Fibroblast of the conjunctiva (primary cell): ENCODE measurements at places on chromosomes 16 and 17.

GRCh38 chr17:2933606-2934005 is 129.8 kb downstream of the OR1D5 start:
- no peak for DNase-seq

GRCh38 chr17:71023249-71024030 is 854.1 kb downstream of the KCNJ2 start:
- no peak for DNase-seq

DNA sequence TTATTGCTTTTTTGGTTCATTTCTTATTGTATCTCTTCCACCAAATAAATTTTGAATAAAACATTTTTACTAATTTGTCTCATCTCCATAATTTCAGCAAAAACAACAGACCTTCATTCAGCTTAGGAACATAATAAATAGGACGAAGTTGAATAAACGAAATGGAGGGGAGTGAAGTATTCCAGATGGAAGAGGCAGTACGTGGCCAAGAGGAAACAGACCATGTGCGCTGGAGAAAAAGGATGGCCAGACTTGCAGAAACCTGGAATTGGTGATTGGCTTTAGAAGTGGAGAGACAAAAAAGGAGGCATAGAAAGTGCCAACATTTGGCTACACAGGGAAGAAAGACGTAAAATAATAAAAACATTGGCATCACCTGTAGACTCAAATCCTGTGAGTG is 113.5 kb downstream of the USP22 start:
- no peak for DNase-seq

GRCh38 chr16:70679671-70680494 is 6.0 kb downstream of the MTSS2 start:
- DNase-seq = no peak

DNA sequence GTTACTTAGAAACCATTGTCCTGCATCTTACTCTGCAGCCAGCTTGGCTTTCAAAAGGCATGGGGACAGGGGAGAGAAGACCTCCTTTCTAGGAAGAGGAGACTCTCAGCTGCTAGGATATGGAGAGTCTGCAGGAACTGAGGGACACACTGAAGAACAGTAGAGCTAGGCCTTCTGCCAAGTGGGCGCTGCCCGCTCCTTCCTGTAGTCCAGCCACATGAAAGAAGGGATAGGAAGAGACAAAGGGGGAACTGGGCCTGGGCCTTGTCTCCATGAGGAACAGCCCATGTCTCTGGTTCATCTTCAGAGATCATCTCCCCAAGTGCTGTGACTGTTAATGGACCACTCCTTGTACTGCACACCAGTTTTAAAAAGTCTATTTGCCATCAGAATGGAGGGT is 78.4 kb downstream of the SYCE1L start:
- no peak for DNase-seq

- no peak for DNase-seq
Measured at GRCh38 chr16:50040018-50040417, 15.0 kb downstream of the CNEP1R1 start.

DNA sequence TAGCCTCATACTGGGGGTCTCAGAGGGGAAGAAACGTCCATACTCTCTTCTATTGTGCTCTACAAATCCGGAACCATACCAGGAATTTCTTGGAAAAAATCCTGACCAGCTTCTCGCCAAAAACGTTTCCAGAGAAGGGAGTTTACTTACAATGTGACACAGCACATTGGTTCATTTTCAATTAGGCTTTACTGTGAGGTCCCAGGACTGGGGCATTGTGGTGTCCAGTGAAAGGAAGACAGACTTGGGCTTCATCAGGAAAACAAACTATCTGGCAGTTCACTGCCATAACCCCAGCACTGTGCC is 14.7 kb downstream of the MPP2 start:
- no peak for DNase-seq

- DNase-seq = no peak
Measured at GRCh38 chr17:46025510-46026165, 26.6 kb downstream of the STH start.

GRCh38 chr16:77273815-77274214 is 74.6 kb downstream of the SYCE1L start:
- DNase-seq = no peak

GRCh38 chr17:50363217-50364060 is 9.5 kb downstream of the MRPL27 start:
- DNase-seq = no peak

DNA sequence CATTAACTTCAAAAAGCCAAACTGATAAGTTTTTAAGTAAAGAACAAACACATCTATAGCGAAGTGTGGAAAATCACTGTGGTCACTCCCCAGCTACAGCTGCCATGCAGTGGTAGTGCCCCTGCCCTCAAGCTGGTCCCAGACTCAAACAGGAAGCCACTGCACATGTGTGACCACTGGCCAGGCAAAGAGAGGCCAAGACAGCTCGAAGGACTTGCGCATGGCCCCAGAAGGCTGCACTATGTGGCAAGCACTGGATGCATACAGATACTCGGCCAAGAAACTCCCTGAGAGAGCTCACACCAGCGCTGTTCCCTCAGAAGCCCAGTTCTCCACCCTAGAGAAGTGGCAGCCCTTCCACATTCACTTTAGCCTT is 82.4 kb downstream of the ANKRD11 start:
- no peak for DNase-seq

DNA sequence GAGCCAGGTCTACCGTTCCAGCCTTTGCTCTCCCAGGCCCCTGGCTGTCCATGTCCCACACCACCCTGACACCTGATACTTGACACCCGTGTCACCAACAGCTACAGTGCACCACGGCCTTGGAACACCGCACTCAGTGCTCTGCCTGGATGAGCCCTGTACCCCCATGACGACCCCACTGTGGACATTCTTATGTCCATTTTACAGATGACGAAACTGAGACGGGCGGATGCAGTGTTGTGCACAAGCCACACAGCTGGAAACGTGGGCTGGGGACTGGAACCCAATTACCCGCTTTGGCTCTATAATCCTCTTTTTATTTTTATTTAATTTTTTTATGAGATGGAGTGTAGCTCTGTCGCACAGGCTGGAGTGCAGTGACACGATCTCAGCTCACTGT is 83.6 kb upstream of the CBX4 start:
- DNase-seq = no peak
